ENCODE measurements at places on chromosomes 12 and 14. TPM values are rescaled to one million over a fixed set of nuclear protein-coding genes. Genes with fewer than 3 reads are reported as not detected.

CDKN3 gene
- 7.6 TPM for total RNA-seq

MYF6 gene
- not detected for total RNA-seq

PLEKHD1 gene
- total RNA-seq, result under 0.01 TPM

SDS gene
- total RNA-seq, result under 0.01 TPM

ENO2 gene
- 13.4 TPM for total RNA-seq

EGLN3 gene
- 0.29 TPM for total RNA-seq

DTX1 gene
- total RNA-seq, result under 0.01 TPM
